ENCODE measurements at places on chromosomes 3 and 15. TPM values are rescaled to one million over a fixed set of nuclear protein-coding genes. Genes with fewer than 3 reads are reported as not detected.

Gene KLHL40
- not detected for total RNA-seq

Gene ZNF385D
- not detected for total RNA-seq

Gene CPLX3
- not detected for total RNA-seq

Gene MTHFS
- 47.0 TPM for total RNA-seq

Gene LSAMP
- not detected for total RNA-seq

Gene GOLGA6B
- not detected for total RNA-seq

Gene SPATA12
- not detected for total RNA-seq

Gene PLXNA1
- total RNA-seq: 5.0 TPM

Gene TMEM108
- not detected for total RNA-seq

Gene CFAP92
- 0.48 TPM for total RNA-seq

Gene STAC
- not detected for total RNA-seq

Gene HYAL1
- not detected for total RNA-seq

Gene STARD5
- total RNA-seq: 10.1 TPM

Gene TMC3
- not detected for total RNA-seq

Gene SENP5
- total RNA-seq: 24.1 TPM

Gene LRIG1
- total RNA-seq: 18.3 TPM

Gene A4GNT
- total RNA-seq: not detected

Gene MST1
- 10.7 TPM for total RNA-seq

Gene GPR171
- 46.9 TPM for total RNA-seq

Gene SLC24A5
- not detected for total RNA-seq

Gene RASGRF1
- total RNA-seq: not detected

Gene CCDC9B
- 2.2 TPM for total RNA-seq

Gene ROPN1
- not detected for total RNA-seq

Gene LAMB2
- total RNA-seq: not detected

Gene C3orf20
- total RNA-seq: 0.12 TPM

Gene EAF2
- total RNA-seq: 8.2 TPM

Measured in activated naive CD4-positive, alpha-beta T cell treated with anti-CD3 and anti-CD28 coated beads for 36 hours (primary cell).